ENCODE measurements at places on chromosomes 6 and 20. TPM values are rescaled to one million over a fixed set of nuclear protein-coding genes. Genes with fewer than 3 reads are reported as not detected.

The SNPH gene
- 3.4 TPM for total RNA-seq

DNA sequence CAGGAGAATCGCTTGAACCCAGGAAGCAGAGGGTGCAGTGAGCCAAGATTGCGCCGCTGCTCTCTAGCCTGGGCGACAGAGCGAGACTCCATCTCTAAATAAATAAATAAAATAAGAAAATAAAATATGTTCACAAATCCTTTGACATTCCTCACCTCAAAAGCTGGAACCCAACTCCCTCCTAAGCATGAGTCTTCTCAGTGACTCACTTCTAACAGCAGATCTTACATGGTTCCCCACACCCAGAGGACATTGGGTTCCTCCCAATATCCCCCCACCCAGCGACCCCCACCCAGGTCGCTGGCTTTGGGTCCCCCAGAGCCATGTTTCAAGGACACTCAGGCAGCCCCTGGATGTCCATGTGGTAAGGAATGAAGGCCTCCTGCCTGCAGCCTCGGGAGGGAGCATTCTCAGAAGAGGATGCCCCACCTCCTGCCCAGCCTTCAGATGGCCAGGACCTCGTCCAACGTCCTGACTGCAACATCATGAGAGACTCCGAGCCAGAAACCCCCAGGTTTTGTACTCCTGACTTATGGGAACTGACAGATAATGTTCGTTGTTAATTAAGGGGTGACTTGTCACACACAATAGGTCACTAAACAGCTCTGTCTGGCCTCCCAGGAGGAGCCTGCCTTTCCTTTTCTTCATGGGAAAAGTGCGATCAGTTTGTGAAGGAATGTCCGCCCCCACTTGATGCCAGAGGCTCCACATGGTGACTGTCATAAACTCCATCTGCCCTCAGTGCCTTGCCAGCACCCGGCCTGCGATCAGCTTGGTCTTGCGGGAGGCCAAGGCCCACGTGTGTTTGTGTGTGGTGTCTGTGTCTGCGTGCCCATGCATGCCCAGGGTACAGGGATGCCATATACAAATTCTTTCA, 10.1 kb upstream of the GMEB2 start:
- H3K4me1 ChIP-seq, result peaks cover 7% of the 10 kb centered on the region
- H3K4me3 ChIP-seq, result no peak overlapping the region
- no peak overlapping the region for H3K27ac ChIP-seq
- DNase-seq, result no peak
- H3K27me3 ChIP-seq, result no peaks in the 10 kb centered on the region
- no peaks in the 10 kb centered on the region for H3K36me3 ChIP-seq

DNA sequence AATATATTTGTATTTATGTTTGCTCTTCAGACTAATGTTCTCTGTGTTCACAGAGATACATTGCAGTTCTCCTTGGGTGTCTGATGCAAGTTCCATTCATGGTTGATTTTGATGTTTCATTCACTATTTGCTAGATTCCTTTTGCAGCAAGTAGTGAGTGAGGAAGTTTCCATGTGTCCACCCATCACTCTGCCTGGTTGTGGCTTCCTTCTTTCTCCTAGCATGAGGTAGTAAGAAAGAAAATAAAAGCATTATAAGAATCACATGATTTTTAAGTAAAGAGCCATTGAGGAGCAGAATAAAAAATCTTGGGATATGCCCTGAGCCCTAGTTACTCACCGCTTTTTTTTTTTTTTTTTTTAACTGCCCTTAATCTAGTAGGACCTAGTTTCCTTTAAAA, 8.7 kb downstream of the SASH1 start:
- DNase-seq, result no peak
- no peaks in the 10 kb centered on the region for H3K27me3 ChIP-seq
- no peak overlapping the region for H3K27ac ChIP-seq

GRCh38 chr6:101080597-101080996, 199.5 kb upstream of the ASCC3 start:
- H3K4me1 ChIP-seq, result no peaks in the 10 kb centered on the region
- H3K27me3 ChIP-seq, result no peaks in the 10 kb centered on the region
- DNase-seq, result no peak
- H3K36me3 ChIP-seq, result no peaks in the 10 kb centered on the region
- no peak overlapping the region for H3K4me3 ChIP-seq
- no peak overlapping the region for H3K27ac ChIP-seq

DNA sequence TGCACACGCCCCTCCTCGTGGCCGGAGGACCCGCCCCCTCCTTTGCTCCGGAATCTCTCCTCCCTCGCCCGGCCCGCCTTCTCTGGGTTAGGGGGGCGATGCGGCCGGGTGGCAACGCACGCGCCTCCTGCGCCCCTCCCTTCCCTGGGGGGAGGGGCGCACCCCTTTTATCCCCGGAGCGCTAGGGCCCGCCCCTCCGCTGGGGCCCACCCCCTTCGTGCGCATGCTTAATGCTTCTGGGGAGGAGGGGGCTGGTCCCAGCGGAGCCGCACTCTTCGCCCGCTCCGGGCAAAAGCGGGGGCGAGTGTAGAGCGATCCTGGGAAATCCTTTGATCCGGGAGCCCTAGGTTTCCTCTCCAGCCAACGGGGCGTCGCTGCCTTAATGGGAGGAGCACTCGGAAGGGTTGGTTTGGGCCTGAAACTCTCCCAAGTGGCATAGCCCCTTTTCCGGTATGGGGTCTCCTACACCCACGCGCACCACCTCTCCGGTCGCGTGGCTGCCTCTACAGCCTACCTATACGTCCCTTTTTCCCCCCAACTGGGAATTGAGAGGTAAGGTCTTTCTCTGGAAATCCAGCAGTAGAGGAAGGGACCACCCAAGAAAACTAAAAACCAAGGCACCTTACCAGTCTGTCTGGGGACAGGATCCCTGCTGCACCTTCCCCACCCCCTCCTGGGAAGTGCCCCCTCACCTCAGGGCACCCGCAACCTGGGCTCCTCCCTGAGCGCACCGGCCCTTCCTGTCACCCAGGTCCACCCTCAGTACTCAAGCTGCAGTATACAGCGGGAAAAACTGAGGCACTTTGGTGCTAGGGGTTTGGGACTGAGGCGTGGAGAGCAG, 2.1 kb downstream of the SOX12 start:
- peak overlapping the region; percentile 69 for H3K4me3 ChIP-seq
- peaks cover 5% of the 10 kb centered on the region for H3K4me1 ChIP-seq
- H3K27me3 ChIP-seq, result no peaks in the 10 kb centered on the region
- peak; percentile 95 for DNase-seq
- H3K27ac ChIP-seq, result peak overlapping the region; percentile 97

DNA sequence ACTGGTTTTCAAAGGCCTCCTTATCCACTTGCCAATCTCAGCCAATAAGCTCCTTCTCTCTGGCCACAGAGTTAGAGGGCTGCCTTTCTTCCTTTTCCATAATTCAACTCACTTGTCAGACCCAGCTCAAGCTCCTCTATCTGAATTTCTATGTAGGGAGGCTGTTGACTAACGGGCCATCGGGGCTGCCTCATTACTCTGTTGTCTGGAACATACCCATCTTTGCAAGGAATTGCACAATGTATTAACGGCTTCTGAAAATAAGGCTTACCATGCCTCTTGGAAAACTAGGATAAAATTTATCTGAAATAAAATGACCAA, 28.5 kb upstream of the KIF6 start:
- no peaks in the 10 kb centered on the region for H3K27me3 ChIP-seq
- H3K4me1 ChIP-seq, result peaks cover 1% of the 10 kb centered on the region
- H3K36me3 ChIP-seq, result no peaks in the 10 kb centered on the region

DNA sequence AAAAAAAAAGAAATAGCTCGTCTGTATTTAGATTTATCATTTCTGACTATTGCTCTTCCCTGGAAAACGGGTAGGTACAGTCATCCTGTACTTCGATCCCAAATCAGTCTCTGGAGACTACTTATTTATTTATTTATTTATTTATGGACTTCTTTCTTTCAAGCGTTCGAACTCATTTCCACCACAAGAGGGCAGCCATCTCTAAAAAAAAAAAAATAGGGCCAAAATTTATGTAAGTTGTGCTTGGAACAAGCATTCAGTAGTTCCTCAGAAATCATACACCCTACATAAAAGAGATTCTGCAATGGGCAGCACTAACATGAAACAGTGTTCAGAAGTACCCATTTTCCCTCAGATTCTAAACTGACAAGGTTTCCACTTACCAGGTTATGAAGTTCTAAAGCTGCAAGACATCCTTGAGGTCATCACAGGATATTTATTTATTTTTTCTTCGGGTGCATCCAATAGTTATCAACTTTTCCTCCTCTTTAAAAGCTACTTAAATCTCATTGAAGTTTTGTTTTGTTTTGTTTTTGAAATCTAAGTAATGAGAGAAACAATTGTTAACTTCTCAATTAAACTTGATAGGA, 1.9 kb upstream of the BMP2 start:
- peaks cover 9% of the 10 kb centered on the region for H3K4me1 ChIP-seq
- no peak overlapping the region for H3K4me3 ChIP-seq
- no peaks in the 10 kb centered on the region for H3K27me3 ChIP-seq
- no peak for DNase-seq
- no peak overlapping the region for H3K27ac ChIP-seq
- no peaks in the 10 kb centered on the region for H3K36me3 ChIP-seq

- no peak overlapping the region for H3K4me3 ChIP-seq
- no peak for DNase-seq
- no peaks in the 10 kb centered on the region for H3K4me1 ChIP-seq
- no peak overlapping the region for H3K27ac ChIP-seq
- no peaks in the 10 kb centered on the region for H3K27me3 ChIP-seq
These were observed 198.1 kb downstream of the MMUT start for GRCh38 chr6:49264909-49265308.

- H3K27me3 ChIP-seq, result no peaks in the 10 kb centered on the region
- no peak for DNase-seq
- H3K27ac ChIP-seq, result no peak overlapping the region
- H3K36me3 ChIP-seq, result no peaks in the 10 kb centered on the region
These were observed 706 bp downstream of the DDO start for GRCh38 chr6:110414669-110415068.

GRCh38 chr20:2820084-2820895, 4.1 kb downstream of the TMEM239 start:
- H3K27me3 ChIP-seq, result no peaks in the 10 kb centered on the region
- H3K36me3 ChIP-seq, result no peaks in the 10 kb centered on the region
- H3K4me1 ChIP-seq, result peaks cover 30% of the 10 kb centered on the region
- peak overlapping the region; percentile 3 for H3K4me3 ChIP-seq
- H3K27ac ChIP-seq, result peak overlapping the region; percentile 56

- no peak overlapping the region for H3K4me3 ChIP-seq
- no peaks in the 10 kb centered on the region for H3K36me3 ChIP-seq
- no peak overlapping the region for H3K27ac ChIP-seq
- DNase-seq, result no peak
These were observed 40.2 kb downstream of the HNF4A start for GRCh38 chr20:44395461-44396340.

DNA sequence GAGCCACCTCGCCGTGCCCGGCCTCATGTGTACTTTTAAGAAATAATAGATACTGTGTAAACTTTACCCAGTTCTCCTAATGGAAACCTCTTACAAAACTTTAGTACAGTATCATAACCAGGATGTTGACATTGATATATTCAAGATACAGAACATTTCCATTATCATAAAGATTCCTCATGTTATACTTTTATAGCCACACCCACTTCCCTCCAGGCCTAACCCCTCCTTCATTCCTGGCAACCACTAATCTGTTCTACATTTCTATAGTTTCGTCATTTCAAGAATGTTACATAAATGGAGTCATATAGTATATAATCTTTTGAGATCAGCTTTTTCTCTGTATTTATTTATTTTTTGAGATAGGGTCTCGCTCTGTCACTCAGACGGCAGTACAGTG, 52.6 kb upstream of the SALL4 start:
- H3K27me3 ChIP-seq, result no peaks in the 10 kb centered on the region
- no peak overlapping the region for H3K4me3 ChIP-seq
- H3K36me3 ChIP-seq, result no peaks in the 10 kb centered on the region

DNA sequence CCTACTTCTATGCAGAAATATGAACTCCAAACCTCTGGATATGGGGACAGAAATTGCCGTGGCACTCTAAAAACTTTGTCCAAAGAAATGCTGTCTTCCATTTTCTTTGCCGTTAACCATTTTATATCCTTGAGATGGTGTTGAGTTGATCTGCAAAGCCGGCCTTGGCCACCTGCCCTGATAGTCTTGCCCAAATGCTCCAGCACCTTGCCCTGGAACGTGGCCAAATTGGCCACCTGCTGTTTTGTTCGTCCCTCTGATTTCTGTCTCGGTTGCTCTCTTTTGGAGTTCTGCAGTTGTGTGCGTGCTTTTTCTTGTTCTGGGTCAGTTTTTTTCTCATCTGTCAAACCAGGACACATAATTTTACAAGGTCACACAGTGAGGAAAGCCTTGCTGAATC, 239.7 kb upstream of the GMDS start:
- H3K4me3 ChIP-seq, result no peak overlapping the region
- H3K27me3 ChIP-seq, result no peaks in the 10 kb centered on the region
- no peak overlapping the region for H3K27ac ChIP-seq
- no peaks in the 10 kb centered on the region for H3K36me3 ChIP-seq
- no peak for DNase-seq

DNA sequence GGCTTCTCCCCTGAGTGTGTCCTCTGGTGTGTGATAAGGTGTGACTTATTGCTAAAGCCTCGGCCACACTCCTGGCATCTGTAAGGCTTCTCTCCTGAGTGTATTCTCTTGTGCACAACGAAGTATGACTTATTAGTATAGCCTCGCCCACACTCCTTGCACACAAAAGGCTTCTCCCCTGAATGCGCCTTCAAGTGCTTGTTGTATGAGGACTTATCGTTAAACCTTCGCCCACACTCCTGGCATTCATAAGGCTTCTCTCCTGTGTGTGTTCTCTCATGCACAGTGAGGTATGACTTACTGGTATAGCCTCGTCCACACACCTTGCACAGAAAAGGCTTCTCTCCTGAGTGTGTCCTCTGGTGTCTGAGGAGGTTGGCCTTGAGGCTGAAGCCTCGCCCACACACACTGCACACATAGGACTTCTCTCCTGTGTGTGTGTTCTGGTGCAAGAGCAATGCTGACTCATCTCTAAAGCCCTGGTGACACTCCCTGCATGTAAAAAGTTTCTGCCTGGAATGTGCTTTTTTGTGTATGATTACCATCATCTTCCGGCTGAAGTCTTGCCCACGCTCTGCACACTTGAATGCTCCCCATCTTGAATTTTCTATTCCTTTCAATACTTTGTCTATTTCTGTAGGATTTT, 20.4 kb downstream of the ZNF337 start:
- no peaks in the 10 kb centered on the region for H3K27me3 ChIP-seq
- H3K27ac ChIP-seq, result no peak overlapping the region
- H3K36me3 ChIP-seq, result no peaks in the 10 kb centered on the region
- DNase-seq, result no peak

- no peak overlapping the region for H3K27ac ChIP-seq
- H3K36me3 ChIP-seq, result no peaks in the 10 kb centered on the region
These were observed 144.2 kb upstream of the FBXL4 start for GRCh38 chr6:99091985-99092384.

DNA sequence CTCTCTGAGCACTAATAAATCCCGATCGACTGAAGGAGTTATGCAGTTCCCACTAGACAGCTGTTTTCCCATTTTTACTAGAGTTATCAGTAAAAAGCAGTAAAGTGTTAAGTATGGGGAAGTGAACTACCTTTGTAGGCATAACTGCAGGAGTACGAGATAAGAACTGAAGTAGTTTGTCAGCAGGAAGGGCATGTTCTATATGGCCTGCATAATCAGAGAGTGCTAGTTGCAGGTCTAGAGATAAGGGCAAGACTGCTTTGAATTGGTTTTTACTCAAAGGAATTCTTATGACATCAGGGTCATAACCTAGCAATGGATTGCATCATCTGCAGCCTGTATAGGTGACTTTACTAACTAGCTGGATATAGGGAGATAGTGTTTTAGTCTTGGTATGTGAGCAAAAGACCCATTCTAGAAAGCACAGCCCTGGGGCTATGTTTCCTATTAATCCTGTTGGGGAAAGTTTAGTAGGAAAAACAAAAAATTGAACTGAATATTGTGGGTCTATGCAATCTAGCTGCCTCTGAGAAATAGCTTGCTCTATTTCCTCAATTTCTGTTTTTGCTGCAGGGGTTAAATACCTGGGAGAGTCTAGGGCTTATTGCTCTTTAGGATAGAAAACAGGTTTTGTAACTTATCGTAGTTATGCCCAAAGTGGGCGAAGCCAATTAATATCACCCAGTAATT, 22.6 kb upstream of the CRISP1 start:
- DNase-seq, result no peak
- H3K27ac ChIP-seq, result no peak overlapping the region
- H3K27me3 ChIP-seq, result no peaks in the 10 kb centered on the region
- H3K4me1 ChIP-seq, result no peaks in the 10 kb centered on the region

Data from ovary (tissue), 10 donors.